ENCODE measurements at places on chromosomes 2 and 18. TPM values are rescaled to one million over a fixed set of nuclear protein-coding genes. Genes with fewer than 3 reads are reported as not detected.

IL36G gene
- not detected for total RNA-seq

SCRN3 gene
- 14.2 TPM for total RNA-seq

GPR17 gene
- not detected for total RNA-seq

LINC00305 gene
- total RNA-seq, result not detected

LRRC30 gene
- total RNA-seq, result not detected

FLACC1 gene
- 0.49 TPM for total RNA-seq

ANKRD53 gene
- total RNA-seq, result 0.32 TPM

POLR1A gene
- total RNA-seq, result 6.6 TPM

FAP gene
- total RNA-seq, result 9.7 TPM

GKN1 gene
- total RNA-seq, result not detected

UGT1A9 gene
- total RNA-seq, result not detected

COL3A1 gene
- total RNA-seq, result 22.5 TPM

CD28 gene
- not detected for total RNA-seq

MYO5B gene
- 0.31 TPM for total RNA-seq
